ENCODE measurements at places on chromosomes 12 and 14. TPM values are rescaled to one million over a fixed set of nuclear protein-coding genes. Genes with fewer than 3 reads are reported as not detected.

The KRT72 gene
- not detected for total RNA-seq

The C12orf60 gene
- total RNA-seq, result 0.74 TPM

The STAC3 gene
- total RNA-seq, result 0.74 TPM

The CATSPERB gene
- 5.2 TPM for total RNA-seq

The GARIN6 gene
- total RNA-seq, result not detected

The PROX2 gene
- not detected for total RNA-seq

The ABCC9 gene
- 24.6 TPM for total RNA-seq

The KRT79 gene
- 1.7 TPM for total RNA-seq

The P3H3 gene
- total RNA-seq, result 37.3 TPM

The NTS gene
- 2.5 TPM for total RNA-seq

The PCED1B gene
- 6.9 TPM for total RNA-seq

The RIN3 gene
- 22.6 TPM for total RNA-seq

The ASPG gene
- 3.7 TPM for total RNA-seq
